ENCODE measurements at places on chromosomes 2 and 18.

- peak; percentile 83 for DNase-seq
These were observed 17.6 kb upstream of the ADI1 start for GRCh38 chr2:3536682-3537632.

DNA sequence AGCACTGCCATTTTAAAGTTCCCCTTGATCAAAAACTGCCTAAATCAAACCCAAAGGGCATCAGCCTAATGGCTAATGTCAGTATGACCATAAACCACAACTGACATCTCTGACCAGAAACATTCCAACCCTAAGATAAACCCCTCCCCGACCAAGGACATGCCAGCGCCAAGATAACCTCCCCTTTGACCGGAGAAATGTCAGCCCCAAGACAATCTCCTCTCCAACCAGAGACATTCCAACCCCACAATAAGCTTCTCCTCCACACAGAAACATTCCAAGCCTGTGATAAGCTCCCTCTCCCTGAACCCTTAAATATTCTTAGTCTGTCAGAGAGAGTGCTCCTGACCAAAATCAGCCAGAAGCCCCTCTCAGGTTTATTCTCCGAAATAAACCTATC is 188.3 kb upstream of the MSH6 start:
- no peak for DNase-seq

DNA sequence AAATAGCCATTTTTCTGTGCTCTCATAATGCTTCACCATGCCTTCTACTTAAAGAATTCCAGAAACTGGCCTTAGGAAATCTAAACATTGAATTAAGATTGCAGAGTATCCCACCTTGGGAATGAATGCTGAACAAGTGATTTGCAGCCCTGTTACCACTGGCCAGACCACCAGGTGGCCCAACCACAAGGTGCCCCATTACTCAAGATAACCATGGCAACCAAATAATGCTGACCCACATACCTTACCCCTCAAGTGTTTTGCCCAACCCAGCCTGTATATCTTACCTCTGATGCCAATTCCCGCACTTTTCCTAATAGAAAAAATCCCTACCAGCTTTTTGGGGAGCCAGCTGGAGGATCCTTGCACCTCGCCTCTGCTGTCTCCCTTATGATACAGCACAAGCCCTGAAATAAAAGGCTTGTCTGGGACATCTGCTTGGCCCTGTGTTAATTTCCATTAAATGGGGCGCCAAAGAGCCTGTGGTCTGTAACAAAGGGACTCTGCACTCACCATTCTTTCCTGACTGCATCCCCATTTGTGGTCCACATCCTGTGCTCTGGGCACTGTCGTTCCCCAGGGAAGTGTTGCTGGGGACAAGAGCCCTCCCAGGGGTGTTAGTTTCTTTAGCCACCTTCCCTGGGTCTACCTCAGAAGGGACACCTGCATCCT is 17.3 kb upstream of the KCNF1 start:
- DNase-seq, result no peak

- DNase-seq, result no peak
These were observed 220.7 kb downstream of the PRKCE start for GRCh38 chr2:45872211-45872610.

- DNase-seq, result peak; percentile 69
These were observed 3.7 kb upstream of the CRIM1 start for GRCh38 chr2:36351736-36352349.

Measured in OCI-LY7 (cell line).